CD4-positive, alpha-beta T cell (primary cell): ENCODE measurements at places on chromosomes 7 and 10.

DNA sequence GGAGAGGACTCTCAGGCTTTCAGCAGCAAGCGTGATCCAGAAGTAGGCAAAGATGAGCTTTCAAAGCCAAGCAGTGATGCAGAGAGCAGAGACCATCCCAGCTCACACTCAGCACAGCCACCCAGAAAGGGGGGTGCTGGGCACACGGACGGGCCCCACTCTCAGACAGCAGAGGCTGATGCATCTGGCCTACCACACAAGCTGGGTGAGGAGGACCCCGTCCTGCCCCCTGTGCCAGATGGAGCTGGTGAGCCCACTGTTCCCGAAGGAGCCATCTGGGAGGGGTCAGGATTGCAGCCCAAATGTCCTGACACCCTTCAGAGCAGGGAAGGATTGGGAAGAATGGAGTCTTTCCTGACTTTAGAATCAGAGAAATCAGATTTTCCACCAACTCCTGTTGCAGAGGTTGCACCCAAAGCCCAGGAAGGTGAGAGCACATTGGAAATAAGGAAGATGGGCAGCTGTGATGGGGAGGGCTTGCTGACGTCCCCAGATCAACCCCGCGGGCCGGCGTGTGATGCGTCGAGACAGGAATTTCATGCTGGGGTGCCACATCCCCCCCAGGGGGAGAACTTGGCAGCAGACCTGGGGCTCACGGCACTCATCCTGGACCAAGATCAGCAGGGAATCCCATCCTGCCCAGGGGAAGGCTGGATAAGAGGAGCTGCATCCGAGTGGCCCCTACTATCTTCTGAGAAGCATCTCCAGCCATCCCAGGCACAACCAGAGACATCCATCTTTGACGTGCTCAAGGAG is 95.5 kb downstream of the TACC2 start:
- DNase-seq = no peak

GRCh38 chr10:31142026-31142425 is 110.4 kb upstream of the ZNF438 start:
- DNase-seq = no peak

- no peak for DNase-seq
These were observed 335.4 kb upstream of the MTPN start for GRCh38 chr7:136312592-136312991.

GRCh38 chr10:63536698-63537097 is 15.5 kb downstream of the REEP3 start:
- no peak for DNase-seq

DNA sequence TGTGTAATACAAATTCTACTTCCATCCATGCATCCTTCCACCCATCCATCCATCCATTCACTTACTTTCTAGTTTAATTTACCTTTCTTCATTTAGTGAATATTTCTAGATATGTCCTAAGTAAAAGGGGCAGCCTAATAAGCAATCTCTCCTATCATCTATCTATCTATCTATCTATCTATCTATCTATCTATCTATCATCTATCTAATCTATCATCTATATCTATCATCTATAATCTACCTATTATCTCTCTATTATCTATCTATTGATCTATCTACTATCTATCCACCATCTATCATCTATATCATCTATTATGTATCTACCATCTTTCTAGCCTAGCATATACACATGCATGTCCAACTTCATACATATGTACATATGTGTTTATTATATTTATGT is 104.2 kb downstream of the PTPN20 start:
- DNase-seq = no peak

GRCh38 chr7:38427279-38427955 is 154.0 kb upstream of the TARP start:
- DNase-seq = no peak

- DNase-seq = no peak
These were observed 102.2 kb downstream of the GFRA1 start for GRCh38 chr10:116170815-116171250.

DNA sequence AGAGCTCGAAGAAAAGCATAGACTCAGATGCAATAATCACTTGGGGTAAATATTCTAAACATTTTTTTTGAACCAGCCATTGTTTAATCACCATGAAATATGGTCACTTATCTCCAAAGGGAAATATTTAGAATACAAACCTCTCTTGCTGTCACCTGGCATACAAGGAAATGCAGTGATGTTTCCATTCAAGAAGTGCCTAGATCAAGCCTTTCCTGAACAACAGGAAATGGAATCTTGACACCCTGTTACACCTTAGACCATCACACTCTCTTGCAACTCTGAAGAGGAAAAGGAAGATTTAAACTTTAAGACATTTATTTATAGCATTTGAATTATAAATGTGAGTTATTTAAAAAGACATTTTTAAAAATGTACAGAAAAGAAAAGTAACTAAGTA is 263.0 kb upstream of the BMPER start:
- no peak for DNase-seq

DNA sequence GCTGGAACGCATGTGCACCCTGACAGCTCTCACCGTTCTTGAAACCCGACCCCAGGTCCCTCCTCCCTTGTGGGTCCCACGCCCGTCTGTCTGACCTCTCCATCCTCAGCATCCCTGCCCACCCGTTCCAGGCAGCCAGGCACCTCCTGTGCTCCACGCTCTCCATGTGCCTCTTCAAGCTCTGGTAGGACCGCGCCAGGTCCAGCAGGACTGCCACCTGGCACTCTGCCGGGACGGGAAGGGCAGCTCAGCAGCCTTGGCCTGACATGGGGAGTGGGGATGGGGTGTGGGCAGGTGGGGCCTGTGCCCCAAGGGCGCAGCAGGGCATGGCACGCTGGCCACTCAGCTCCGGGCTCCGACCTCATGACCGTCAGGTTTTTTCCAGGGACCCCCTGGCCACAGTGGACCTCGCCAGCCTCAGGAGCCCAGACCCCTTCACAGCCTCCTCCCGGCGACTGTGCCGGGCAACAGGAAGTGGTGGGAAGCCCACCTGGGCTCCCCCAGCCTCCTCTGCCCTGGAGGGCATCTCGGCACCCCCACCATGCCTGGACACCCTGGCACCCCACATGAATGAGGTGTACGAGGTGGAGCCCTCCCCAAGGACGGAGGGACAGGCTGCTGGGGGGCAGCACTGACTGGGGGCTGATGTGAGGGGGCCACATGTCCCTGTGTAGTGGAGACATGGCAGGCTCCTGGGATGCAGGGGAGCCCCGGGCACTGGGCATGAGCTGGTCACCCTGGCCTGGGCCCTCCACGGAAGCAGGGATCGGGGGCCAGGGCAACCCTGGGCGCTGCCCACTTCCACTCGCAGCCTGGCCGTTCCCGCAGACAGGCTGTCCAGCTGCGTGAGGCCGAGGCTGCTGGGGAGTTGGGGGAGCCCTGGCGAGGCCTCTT is 25.1 kb upstream of the NKX6-2 start:
- no peak for DNase-seq

GRCh38 chr10:132001238-132001972 is 19.7 kb upstream of the BNIP3 start:
- DNase-seq = no peak

DNA sequence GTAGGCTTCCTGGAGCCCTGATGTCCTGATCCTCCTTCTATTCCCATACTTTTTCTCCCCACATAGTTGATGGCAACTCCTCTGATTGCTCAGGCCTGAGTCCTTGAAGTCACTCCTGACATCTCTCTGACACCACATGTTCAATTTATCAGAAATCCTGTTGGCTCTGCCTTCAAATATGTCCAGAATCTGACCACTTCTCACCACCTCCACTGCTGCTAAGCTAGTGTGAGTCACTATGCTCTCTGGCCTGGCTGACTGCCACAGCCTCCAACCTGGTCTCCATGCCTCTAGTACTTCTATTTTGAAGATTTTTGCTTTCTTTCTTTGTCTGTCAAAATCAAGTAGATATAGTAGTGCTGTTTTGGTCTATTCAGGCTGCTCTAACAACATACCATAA is 53.0 kb downstream of the TMEM229A start:
- DNase-seq = no peak

DNA sequence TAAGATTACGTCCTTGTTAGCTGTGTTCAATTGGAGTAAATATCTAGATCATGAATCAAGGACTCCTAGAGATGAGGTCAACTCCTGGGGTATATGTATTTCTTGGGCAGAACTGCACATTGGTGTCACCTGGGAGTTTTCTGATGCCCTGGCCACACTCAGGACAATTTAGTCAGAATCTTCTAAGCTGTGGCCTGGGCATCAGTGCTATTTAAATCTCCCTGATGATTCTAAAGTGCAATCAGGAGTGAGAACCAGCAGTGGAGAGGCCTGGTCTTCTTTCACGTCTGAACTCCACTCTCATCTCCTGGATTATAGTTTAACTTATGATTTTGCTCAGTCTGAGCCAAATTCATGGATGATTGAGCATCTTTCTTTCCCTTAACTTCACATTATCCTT is 218.0 kb downstream of the BMPER start:
- no peak for DNase-seq

DNA sequence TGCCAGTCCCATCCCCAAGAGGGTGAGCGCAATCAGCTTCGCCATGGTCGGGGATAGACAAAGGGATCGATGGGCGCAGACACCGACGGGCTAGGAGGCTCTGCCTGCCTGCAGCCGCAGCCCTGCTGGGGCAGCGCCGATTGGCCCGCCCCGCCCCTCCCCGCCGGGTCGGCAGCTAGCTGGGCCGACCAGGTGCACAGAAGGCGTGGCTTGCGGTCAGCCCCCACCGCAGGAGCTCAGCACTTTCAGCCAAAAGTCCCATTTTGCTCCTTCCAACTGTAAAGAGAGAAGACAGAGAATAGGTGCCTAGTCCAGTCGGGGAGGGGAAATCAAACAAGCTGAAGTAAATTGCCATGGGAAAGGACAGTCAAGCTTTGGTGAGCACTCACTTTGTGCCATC is at the start of gene PON1:
Gene PON1 (minus strand): TSS at position 102 of the 400 bp plus-strand sequence. CDS start 57 bp downstream, at position 45.
- peak; percentile 5 for DNase-seq

DNA sequence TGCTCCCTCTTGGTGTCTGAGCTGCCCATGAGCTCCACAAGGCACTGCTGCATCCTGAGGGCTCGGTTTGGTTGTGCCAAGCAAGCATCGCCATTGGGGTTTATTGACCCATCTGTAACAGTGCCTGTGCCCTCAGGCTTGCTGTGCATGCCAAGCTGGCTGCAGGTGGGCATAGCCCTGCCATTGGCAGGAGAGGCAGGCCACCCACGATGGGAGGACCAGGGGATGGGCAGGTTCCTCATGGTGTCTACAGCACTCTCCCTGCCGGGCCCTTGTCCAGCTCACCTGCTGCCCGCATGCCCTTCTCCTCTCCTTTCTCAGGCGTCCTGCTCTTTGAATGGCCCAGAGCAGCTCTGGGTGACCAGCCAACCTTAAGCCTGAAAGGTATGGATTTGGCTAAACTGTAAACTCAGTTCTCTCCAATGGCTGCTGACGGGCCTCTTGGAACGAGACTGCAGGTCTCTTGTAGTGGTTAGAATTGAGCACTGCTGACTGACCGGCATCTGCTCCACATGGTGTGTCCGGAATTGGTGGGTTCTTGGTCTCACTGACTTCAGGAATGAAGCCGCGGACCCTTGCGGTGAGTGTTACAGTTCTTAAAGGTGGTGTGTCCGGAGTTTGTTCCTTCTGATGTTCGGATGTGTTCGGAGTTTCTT is 17.6 kb downstream of the AKR1E2 start:
- no peak for DNase-seq

DNA sequence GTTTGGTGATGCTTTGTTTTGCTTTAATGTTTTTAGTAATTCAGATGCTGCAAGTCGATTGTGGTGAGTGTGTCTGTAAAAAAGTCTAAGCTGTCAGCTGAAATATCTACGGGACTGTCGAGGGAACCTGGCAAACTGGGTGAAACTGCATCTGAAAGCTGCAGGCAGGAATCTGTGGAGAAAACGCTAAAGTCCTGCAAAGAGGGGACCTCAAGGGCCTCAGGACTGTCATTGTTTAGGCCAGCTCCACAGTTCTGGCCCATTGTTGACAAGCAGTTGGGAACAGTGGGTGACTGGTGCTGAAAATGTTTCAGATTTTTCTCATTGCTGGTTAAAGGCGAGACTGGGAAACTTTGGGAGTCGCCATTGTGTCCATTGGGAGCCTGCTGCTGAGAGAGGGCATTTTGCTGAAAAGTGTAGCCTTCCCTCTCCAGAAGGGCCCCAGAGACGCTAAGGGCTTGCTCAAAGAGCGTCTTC is 1.8 kb downstream of the HOXA2 start:
- DNase-seq = no peak

DNA sequence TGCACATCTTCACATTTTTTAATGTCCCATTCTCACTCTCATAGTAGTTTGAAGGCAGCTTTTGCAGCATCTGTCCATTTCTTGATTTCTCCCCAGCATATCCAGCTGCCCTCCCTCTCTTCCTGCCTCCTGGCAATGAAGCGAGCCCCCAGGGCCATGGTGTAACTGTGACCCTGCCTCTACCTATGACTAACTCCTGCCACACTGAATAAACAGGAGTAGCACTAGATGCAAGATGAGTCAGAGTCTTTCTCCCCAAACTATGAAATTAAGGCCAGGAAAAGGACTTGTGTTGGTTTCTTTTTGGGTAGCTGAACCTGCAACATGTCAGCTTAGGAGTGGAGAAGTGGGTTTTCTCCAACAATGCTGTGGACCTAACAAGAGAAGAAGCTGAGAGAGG is 329.0 kb downstream of the RNLS start:
- DNase-seq = no peak

- DNase-seq = no peak
These were observed 2.7 kb downstream of the FRAT1 start for GRCh38 chr10:97321804-97322190.

- DNase-seq = no peak
These were observed 185.5 kb downstream of the ADARB2 start for GRCh38 chr10:1551636-1552338.

DNA sequence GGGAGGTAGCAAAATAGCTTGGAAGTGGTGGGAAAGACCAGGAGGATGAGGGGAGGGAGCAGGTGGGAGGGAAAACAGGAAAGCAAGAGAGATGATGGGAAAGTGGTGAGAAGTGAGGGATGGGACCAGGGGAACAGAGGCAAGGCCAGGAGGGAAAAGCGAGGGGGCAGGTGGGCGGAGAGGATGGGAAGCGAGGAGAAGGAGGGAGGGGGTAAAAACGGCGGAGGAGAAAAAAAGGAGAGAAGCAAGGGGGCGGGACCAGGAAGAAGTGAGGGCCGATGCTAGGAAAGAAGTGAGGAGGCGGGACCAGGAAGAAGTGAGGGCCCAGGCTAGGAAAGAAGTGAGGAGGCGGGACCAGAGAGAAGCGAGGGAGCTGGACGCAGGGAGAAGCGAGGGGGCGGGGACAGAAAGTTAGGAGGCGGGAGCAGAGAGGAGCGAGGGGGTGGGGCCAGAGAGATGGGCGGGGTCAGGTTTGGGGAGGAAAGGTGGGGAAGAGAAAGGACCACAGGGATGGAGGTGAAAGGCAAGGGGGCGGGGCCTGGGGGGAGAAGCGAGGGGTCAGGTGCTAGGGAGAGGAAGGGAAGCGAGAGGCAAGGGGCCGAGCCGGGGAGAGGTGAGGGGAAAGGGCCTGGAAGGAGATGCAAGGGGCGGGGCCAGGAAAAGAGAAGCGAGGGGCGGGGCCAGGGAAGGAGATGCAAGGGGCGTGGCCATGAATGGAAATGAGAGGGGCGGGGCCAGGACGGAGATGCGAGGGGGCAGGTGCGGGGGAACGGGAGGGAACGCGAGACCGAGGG is 984 bp downstream of the SMURF1 start:
- DNase-seq = peak; percentile 83

GRCh38 chr7:31043051-31043471 is 9.0 kb upstream of the ADCYAP1R1 start:
- no peak for DNase-seq
